Esophagus mucosa (tissue), 1 donor: ENCODE measurements at places on chromosomes 5 and 9.

DNA sequence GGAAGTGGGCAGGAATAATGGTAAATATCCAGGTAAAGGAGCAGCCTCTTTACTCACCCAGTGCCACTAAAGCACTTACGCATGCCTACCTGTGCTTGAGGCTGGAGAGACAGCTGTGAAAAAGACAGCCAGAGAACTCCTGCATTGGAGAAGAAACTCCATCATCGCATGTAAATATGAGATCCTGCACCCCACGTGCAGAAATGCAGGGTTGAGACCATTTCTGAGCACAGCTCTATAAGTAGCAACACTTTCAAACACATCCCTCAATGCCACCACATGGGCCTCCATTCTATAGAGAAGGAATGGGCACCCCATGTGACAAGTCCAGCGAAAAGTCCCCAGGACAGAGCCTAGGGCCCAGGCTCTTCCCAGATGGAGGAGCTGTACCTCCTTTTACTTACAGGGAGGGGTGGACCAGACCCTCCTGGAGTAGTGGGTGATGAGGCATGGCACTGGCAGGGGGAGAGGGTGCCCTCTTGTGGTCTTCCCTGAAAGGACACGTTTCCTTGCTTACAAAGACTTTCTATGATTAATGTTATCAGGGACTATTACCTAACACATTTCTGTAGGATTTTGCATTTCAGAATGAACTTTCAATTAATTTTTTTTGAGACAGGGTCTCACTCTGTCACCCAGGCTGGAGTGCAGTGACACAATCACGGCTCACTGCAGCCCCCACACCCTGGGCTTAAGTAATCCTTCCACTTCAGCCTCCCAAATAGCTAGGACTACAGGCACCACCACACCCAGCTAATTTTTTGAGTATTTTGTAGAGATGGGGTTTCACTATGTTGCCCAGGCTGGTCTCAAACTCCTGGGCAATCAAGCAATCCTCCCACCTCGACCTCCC, 55.3 kb upstream of the IL17B start:
- peak; percentile 31 for ATAC-seq

DNA sequence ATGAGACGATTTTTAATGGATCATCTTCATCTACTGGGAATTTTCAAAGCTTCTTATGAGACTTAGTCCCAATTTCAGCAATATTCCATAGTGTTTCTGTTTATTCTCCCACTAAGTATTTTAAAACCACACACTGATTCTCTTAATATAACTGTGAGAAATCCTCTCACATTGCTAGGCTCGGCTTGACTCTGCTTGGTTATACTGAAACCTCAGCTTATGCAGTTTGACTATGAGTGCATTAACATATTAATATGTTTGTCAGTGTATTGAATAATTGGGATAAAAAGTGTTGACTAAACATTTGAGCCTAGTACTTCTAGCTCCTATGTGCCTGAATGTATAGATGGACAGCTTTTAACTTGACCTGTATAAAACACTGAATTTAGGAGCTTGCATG, 298.5 kb upstream of the IZUMO3 start:
- no peak for ATAC-seq

- ATAC-seq, result no peak
Observed at GRCh38 chr9:103203172-103203571, 208.0 kb downstream of the CYLC2 start.

DNA sequence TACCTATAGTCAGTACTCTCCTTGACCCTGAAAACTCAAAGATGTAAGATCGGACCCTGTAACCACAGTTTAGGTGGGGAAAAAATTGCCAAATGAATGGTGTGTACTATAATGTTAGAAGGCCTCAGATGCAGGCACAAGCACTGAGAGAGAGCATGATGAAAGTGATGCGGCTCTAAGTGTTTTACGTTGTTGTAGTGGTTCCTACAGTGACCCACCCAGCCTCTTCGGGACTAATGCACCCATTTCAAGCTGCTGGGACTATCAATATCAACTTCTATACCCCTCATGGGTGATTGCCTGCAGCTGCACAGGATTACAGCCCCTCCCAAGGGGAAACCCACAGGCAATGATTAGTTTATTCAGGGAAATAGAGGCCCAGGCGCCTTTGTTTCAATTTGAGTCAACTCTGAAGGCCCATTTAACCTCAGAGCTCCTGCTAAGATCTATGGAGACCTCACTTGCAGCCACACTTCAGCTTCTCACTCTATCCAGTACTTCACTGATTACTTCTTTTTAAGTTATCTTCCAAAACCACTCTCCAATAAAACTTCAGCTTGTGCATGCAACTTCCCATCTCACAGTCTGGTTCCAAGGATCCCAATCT, 340.7 kb downstream of the NR2F1-AS1 start:
- no peak for ATAC-seq

DNA sequence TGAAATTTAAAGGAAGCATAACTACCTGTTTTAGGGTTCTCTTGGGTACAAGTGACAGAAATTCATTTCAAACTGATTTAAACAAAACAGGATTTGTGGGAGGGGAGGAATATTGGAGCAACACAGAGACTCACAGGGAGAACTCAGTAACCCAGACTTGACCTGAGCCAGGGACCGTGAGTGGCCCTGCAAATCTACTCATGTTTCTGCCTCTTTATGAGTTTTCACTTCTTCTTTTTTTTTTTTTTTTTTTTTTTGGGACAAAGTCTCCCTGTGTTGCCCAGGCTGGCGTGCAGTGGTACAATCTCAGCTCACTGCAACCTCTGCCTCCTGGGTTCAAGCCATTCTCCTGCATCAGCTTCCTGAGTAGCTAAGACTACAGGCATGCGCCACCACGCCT, 405.6 kb upstream of the ZNF608 start:
- ATAC-seq, result no peak

DNA sequence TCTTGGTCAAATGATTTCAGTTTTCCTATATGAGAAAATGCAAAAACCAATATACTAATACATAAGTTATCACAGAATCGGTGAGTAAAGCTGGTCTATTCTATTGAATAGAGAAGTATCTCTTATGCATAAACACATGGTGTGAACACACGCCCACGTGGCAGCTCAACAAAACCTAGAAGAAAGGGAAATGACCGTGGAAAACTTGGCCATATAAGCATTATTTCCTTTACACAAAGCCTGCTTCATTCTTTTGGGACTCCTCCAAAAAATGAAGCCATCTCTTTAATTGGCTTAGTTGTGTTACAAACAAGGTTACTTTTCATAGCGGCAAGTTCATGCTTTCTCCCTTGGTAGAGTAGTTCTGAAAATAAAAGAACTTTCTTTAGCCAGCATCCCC, 183.2 kb downstream of the TMEM161B start:
- no peak for ATAC-seq

DNA sequence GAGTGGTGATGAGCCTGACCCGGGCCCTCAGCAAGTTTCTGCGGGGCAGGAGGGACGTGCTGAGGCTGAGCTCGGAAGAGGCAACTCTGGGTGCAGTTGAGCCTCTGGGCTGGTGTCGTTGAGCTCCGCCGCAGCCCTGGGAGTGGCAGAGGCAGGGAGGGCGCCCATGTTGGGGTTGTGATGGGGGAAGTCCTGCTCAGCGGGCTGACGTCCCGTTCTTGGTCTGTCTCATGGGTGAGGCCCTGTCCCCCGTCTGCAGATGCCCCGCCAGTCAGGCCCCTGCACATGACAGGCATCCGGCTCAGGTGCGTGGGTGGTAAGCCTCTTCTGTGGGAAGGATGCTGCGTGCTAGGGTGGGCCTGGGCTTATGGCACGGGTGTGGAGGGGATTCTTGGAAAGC, 64.3 kb downstream of the RXRA start:
- peak; percentile 3 for ATAC-seq

- ATAC-seq, result peak; percentile 45
Observed at GRCh38 chr9:108386859-108387384, 468.9 kb downstream of the ACTL7B start.

- ATAC-seq, result no peak
Observed at GRCh38 chr5:83109380-83109779, 32.0 kb downstream of the XRCC4 start.

DNA sequence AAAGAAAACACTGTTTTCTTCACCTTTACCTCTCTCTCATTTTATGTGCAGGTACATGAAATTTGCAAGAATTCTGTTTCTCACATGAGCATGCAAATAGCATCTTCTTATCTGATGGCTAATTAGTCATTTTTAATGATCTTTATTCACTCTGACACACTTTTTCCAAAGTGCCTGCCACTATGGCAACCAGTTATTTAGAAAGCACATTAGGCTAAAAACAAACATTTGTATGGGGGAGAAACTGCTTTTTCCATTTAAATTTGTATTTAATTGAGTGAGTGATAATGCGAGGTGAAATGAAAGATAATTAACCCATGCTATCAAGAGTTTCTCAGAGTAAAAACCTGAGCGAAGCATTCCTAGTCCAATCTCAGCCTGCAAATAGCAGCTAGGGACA, 365.0 kb downstream of the MAT2B start:
- ATAC-seq, result no peak

DNA sequence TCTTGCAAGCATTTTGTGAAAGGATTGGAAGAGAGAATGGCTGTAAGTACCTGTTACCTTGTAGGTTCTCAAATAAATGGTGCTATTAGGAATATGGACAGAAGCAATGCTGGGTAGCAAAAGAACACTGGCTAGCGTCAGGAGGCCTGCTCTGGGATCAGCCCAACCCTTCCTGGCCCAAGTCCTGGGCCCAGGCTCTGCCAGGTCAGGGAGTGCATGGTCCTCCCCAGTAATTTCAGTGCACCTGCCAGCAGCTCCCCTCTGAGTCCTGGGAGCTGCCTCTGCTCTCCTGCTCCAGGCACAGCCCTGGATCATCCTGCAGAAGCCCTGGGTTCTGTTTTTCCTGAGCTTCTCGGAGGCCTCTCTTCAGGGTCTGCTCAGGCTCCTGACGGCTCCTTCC, 89.5 kb upstream of the ARAP3 start:
- no peak for ATAC-seq

DNA sequence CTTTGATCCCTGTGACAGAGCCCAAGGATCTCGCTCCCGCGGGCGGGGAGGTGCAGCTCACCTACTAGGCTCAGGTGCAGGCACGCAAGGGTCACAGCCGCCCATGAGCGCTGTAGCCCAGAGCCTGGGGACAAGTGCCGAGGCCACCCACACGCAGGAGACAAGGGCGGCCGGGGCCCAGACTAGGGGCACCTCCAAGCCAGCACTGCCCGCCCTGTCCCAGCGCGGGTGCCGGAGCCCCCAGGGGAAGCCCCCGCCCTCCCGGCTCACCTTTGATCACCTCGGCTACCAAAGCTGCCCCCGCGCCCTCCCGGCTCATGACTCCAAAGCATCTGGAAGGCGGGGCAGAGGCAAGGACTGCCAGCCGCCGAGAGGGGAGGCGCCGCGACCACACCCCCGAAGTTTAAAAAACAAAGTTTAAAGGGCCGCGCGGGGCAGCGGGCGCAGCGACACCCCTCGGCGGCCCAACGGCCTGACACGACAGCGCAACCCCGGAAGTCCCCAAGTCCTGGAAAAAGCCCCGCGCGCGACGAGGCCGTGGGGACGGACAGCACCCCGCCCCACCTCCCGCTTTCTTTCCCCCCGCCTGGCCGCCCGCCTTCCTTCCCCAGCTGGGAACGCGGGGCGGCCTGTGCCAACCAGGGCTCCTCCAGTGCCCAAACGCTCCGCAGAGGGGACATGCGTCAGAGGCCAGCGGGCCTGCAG, 53.0 kb downstream of the CDC14B start:
- ATAC-seq, result peak; percentile 89

DNA sequence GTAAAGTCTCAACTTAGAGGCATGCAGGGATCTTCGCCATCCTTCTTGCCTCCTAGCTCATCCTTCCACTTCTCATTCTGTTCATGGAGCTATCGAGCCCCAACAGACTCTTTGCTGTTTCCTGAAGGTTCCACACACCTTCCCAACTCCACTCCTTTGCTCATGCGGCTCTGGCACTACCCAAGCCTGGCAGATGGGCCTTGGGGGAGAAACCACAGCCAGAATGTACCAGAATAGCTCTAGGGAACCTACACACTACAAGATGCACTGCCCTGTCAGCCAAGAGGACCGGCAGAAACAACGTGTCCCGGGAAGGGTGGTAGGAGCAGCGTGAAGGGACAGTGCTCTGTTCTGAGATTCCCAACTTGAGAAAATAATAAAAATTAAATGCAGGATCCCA, 178.9 kb downstream of the GABBR2 start:
- no peak for ATAC-seq

DNA sequence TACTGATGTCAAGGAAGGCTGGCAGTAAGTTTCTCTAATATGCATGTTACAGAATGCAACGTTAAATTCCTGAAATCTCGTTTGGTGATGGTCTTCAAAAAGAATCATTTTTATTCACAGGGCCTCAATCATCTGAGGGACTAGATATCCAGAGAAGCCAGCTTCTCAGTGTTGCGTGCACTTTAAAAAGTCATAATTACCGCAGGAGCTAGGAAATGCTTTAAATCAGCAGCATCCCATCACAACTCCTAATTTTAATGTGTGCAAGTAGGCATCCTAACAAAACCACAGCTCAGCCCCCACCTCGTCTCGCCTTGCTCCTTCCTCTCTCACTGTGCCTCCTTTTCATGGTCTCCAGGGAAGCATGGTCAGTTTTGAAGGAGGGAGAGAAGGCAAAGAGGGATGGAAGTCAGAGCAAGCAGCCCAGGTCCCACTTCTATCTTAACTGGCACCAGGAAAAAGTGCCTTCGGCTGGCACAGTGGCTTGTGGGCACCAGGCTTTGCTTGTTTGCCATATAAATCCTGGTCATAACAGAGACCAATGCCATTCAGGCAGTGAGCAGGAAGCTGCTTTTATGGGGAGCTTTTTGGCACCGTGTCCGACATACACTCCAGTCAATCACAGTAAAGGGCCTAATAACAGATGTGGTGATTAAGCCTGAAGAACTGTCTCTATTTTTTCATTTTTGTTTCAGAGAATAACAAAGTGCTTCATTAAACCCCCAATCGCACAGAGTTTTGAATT, 21.4 kb downstream of the MEGF10 start:
- ATAC-seq, result no peak

DNA sequence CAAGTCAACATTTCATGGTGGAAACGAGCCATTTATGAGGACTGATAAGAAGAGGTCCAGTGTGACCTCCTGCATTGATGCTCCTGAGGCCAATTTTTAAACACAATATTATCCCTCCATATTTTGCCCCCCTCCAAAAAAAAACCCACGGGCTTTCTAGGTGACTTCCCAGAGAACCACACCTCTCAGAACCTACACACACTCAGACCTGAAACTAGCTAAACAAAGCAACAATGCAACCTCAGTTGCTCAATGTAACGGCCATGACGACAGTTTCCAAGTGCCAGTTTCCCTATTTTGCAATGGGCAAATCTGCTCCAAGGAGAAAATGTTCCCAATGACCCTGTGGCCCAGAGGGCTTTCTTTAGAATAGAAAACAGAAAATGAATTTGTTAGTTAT, 3.5 kb downstream of the NRG2 start:
- ATAC-seq, result peak; percentile 26

- ATAC-seq, result no peak
Observed at GRCh38 chr5:56849671-56850070, 34.3 kb downstream of the MAP3K1 start.

DNA sequence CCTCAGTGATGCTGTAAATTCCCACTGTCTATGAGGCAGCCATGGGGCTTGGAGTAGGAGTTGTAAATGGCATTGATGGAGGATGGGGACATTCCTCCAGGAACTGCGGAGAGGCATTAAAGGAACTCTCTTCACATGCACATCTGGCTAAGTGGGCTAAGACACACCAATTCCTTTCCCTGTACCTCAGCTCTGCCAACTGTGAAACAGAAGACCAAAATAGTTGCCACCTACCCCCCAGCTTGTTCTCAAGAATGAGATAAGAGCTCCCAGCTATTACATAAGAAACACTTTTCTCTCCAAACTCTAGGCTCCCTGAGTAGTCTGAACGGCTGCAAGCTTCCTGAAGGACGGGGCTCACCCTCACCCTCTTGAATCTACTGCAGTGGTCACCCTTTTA, 144.6 kb upstream of the SLC30A5 start:
- no peak for ATAC-seq
